CD4-positive, alpha-beta T cell treated with Interferon gamma for 1 hour (primary cell): ENCODE measurements at places on chromosomes 1 and 21.

DNA sequence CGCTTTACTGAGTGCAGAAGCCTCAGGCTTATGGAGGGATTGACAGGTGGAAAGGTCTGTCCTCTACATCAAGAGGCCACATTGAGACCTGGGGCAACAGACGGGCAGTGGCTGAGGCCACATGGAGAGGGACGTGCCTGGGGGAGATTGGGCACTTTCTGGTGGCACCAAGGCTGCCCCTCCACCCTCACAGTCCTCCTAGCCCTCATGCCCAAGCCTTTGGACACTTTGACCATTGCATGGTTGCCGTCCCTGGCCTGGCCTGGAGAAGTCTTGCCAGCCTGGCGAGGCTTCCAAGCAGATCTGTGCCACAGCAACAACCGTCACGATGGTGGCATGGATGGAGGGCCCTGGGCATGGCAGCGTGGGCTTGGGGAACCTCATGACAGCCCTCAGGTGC, 192.1 kb upstream of the VAMP3 start:
- DNase-seq, result no peak

DNA sequence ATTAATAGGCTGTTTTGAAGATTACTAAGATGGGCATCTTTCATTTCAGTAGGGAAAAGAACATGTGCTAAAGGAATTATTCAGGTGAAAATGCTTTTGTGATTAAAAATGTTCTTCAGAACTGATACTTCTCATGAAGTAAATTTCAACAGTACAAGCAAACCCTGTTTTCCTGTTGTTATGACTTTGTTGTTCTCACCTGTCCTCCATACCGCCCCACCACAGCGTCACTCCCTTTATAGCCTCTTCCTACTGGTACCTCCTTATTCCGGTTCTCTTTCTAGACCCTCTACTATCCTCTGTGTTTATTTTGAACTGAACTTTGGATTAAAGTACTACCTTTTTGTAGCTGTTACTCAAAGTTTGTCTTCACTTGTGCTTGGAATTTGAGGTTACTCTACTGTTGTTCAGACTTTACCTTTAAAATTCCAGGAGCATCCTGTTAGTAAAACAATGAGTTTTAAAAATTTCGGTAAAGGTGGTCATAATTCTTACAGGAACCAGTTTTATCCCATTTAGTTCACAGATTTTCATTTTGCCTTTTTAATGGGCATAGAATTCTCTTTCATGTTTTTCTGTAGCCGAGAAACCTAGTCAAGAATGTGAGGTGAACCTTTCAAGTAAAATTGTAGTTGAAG, 10.9 kb downstream of the CNST start:
- no peak for DNase-seq

DNA sequence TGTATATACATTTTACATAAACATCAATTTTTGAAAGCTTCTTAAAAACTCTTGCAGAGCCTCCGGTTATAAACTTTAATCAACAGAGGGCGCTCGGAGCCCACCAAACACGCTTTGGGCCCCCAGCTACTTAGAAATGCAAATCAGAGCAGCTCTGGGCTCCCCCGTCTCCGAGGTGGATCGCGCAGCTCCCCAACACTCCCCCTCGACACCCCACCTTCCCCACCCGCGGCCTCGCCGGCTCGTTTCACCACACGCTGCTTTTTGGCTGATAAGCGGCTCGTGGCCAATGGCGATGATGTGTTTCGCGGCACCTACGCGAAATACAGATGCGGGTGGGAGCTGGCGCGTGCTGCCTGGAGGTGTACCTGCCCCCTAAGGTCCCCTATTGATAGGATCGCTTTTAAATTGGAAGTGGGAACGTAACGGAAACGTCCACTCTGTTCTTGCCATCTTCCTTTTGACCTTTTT, 1.7 kb upstream of the KIF26B start:
- peak; percentile 64 for DNase-seq

DNA sequence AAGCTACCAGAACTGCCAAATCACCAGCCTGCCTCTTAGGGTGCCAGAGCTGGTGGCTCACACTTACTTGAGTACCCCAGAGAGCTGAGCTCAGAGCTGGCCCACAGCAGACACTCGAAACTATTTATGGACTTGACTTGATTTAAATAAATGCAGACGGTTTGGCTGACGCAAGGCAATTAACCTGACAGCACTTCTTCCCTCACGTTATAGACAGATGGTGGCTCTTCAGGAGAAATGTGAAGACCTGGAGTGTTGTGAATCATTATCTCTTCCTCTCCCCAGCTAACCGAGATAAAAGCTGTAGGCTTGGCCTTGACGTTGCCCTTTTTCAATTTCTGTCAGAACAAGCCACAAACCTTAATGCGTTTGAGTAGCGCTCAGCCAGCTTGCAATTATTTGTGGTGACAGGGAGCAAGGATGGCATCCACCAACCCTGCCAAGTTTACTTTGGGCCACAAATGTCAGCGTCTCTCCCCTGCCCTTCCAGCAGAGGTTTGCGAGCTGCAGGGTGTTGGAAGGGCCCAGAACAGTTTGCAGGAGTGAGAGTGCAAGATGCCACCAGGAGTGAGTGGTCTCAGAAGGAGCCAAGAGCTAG, 34.0 kb upstream of the BCAR3 start:
- DNase-seq, result no peak

GRCh38 chr21:29719521-29719920, 220.3 kb downstream of the GRIK1 start:
- DNase-seq, result no peak

DNA sequence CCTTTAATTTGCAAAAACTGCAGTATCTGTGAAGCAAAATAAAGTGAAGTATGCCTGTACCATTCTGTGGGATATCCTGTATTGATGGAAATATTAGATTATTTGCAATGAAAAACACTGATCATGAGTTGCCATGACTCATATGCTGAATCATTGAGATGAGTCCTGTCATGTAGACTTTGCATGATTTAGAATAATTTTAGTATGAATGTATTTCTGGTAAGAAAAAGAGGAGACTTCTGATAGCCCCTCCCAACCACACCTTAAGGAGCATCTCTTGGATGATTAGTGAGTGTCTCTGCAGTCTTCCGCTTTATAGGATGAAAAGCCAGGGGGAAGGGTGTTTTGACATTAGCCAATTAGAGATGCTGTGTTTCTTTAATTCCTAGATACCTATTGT, 55.2 kb upstream of the PTGS2 start:
- no peak for DNase-seq
